Omental fat pad (tissue), 4 donors: ENCODE measurements at places on chromosomes 3 and 15.

DNA sequence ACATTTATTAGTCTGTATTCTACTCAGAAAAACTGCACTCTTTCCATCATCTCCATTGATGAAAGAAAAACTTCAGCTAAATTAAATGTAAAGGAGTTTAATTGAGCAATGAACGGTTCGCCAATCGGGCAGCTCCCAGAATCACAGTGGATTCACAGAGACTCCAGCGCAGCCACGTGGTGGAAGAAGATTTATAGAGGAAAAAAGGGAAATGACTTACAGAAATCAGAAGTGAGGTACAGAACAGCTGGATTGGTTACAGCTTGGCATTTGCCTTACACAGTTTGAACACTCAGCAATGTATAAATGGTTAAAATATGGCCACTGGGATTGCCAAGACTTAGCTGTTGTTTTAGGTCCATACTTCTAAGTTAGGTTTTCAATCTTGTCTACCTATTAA is 2.8 kb upstream of the SUCLG2 start:
- DNase-seq = no peak

DNA sequence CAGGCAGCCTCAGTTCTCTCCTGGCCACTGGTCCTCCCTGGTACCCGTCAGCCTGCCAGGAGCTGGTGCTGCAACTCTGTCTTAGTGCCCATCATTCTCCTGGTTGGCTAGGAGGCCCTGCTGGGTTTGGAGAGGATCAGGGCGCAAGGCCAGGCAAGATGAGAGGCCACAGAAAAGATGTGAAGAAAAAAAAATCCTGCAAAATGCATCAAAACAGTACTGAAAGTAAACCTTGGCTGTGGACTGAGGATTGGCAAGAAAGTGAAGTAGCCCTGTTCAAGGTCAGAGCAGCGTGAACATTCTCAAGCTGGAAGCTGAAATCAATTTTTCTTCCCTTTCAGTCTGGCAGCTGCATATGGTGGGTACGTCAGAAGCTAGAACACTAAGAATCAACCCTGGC is 74.2 kb downstream of the GTF2E1 start:
- DNase-seq = no peak

DNA sequence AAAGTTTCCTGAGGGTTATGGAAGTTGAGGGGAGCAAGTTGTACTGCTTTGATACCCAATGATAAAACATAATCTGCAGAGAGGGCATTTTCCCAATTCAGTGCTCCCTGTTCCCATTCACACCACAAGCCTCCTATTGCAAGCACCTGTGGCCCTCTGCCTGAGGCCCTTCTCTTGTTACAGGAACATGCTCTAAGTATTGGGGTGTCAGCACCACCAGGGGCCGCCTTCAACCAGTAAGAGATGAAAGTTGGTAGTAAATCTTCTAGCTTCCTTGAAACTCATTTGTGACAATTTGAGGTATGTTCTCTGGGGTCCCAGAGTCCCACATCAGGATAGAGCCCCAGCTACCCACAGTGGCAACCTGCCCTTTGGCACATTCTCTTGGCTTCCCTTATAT is 265.4 kb upstream of the ARHGEF26 start:
- DNase-seq = no peak

DNA sequence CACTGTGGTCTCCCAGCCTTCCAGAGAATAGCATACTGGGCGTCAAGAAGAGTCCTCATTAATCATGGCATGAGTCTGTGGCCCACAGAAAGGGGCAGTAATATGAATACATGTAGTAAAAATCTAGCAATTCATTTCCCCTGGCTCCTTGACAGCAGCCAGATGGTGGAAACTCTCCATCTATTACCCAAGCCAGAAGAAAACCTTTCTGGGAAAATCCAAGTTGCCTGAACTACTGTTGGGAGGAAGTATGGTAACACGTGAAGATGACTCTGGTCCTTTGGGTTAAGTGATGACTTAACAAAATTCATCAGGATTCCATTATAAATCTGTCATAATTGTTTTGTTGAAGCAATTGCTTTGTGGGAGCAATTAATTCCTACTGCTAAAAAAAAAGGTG is 530.5 kb downstream of the FHIT start:
- DNase-seq = no peak

DNA sequence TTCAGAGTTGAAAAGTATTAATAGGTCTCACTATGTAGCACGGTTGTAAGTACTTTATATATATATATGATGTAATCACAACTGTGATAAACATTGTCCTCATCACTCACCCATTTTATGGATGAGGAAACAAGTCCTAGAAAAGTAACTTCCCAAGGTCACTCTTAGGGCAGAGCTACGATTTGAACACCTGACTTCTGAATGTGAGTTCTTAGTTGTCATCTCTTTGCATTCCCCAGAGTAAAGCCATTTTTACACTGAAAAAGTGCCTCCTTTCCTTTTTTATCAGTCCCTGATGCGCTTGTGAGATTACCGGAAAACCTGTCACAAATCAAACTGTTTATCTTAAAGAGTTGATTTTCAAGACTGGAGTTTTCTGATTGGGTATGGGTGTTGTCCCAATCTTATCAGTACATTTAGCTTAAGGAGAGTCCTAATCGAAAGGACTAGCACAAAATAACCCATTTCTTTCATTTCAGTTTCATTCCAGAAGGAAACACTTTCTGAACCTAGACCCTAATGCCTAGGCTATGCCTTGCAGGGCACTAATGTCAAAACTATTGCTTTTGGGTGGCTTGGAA is 2.3 kb upstream of the EDEM1 start:
- DNase-seq = no peak

- no peak for DNase-seq
Observed at GRCh38 chr15:60795471-60795870, 316.5 kb upstream of the ICE2 start.

- DNase-seq = no peak
Observed at GRCh38 chr3:35549690-35550089, 89.6 kb upstream of the ARPP21 start.

GRCh38 chr3:154852515-154852914 is 227.6 kb upstream of the MME start:
- no peak for DNase-seq

GRCh38 chr3:51698209-51698608 is 8.7 kb upstream of the GRM2 start:
- DNase-seq = no peak

DNA sequence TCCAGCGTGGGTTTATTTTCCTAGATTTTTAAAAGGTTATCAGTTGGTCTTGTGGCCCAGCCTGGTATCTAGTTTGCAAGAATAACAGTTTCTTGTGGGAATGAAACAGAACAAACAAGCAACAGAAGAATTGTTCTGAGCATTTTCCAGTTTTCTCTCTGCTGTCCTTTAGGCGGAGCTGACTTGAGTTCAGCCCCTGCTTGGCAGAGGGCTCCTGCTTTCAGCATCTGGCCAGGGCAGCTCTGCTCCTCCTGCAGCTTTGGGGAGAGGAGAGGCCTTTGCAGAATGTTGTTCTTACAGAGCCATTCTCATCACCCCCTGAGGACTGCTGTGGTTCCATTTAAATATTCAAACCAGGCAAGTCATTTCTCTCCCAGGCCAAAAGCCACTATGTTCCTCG is 117.7 kb downstream of the ALDH1A2 start:
- no peak for DNase-seq

DNA sequence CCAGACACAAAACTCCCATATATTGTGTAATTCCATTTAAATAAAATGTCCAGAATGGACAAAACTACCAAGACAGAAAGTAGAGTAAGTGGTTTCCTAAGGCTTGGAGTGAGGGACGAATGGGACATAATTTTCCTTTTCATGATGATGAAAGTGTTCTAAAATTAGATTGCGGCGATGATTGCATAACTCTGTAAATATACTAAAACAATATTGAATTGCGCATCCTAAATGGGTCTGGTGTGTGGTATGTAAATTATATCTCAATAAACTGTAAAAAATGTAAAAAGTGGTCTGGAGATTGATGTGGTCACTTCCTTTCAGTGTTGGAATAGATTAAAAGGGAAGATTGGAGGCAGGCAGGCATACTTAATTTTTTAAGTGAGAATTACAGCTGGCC is 105.9 kb upstream of the KCNAB1 start:
- DNase-seq = no peak

DNA sequence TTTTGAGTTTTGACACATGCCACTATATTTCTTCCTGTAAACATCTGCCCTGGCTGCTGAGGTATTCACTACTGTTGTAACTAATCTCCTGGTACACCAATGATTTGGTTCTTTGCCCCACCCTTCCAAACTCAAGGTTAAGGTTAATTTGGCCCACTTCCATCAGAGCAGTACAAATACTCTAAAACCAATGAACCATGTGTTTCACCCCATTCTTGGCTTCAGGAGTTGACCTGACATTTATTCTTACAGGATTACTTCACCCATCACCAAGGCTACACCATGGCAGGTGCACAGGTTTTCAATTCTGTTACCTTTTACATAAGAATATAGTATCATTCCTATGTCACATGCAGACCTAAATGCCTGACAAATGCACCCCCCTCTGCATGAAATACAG is 1179.9 kb downstream of the ZPLD1 start:
- DNase-seq = no peak
